ENCODE measurements at places on chromosomes 6 and 20.

GRCh38 chr6:43125119-43125518 is 46.0 kb upstream of the SRF start:
- no peak for DNase-seq

GRCh38 chr6:71289039-71289801 is 609 bp downstream of the OGFRL1 start:
- no peak for DNase-seq

- no peak for DNase-seq
Observed at GRCh38 chr6:150866991-150867501, 1.5 kb downstream of the MTHFD1L start.

DNA sequence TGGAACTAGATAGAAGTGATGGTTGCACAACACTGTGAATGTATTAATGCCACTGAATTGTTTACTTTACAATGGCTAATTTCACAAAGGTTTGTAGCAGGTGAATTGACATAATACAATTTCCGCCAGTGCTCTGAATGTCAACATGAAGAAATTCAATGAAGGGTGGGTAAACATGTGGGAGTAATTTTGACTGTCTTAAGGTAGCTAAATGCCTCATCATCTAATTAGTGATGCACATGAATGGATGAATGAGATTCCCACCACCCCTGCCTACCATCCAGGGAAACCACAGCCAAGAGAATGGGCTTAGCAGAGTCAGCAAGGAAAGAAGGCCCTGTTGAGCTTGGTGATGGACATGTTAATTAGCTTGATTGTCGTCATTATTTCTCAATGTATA is 275.3 kb downstream of the ALDH8A1 start:
- no peak for DNase-seq

DNA sequence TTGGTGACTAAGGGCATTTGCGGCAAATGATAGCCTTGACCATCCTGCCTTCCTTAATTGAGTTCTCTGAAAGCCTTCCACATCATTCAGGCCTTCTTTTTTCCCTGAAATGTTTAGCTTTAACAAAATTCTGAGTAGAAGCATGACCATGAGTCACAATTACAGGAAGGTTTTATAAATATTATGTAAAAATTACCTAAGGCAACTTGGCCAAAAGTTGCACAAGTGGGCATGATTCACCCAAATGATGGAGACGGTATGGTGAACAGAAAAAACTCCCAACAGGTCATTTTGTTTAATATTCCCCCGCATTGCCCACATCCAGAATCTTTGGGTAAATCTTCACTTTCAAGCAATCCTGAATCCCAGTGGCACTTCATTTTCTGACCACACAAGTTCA is 37.0 kb downstream of the MC3R start:
- DNase-seq = no peak

- no peak for DNase-seq
Observed at GRCh38 chr20:62269871-62270270, 31.6 kb downstream of the OSBPL2 start.

DNA sequence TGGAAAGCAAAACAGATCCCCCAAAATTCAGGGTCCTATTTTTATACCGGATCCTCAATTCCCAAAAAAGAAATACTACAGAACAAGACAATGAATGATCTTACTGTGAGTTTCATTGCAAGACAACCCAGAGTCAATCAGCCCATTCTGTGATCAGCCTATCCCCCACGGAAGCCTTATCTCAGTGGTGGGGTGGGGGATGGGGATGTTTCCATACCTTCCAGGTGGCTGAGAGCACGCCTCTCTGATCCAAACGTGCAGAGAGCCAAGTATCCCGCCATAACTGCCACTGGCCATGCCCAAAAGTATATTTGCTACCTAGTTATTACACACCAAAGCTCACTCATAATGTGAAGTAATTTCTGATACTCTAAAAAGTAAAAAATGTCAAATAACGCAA is 15.1 kb downstream of the WFDC2 start:
- no peak for DNase-seq

DNA sequence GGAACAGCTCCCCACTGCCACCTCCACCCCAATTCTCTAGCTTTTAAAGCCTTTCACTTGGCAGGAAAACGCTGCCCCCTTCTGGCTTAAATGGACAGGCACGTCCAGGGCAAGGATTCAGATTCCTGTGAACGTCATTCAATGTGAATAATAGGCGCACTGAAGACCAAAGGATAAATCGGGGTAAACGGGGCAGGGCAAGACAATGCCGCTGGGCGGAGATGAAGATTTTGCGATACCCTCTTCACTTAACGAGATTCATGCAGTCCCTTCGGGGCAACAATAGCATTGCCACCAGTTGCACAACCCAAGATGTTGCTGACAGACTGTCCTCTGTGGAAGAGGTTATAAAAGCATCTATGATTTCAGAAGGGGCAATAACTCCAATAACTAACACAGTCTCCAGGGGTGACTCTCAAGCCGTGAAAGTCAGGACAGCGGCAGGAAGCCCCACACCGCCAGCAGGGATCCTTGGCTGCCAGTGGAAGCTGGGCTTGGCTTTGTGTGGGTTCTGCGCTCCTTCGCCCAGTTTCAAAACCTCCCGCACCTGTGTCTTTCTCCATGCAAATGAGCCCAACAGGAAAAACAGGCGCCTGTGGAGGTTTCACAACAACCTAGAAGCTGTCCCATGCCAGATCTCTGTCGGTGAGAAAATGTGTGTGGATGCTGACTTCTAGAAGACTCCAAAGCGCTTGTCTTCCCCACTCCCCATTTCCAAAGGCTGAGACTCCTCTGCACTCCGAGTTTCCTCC is 291.8 kb downstream of the BMP7 start:
- DNase-seq = no peak

GRCh38 chr6:158475344-158476302 is 84.3 kb upstream of the TMEM181 start:
- no peak for DNase-seq

DNA sequence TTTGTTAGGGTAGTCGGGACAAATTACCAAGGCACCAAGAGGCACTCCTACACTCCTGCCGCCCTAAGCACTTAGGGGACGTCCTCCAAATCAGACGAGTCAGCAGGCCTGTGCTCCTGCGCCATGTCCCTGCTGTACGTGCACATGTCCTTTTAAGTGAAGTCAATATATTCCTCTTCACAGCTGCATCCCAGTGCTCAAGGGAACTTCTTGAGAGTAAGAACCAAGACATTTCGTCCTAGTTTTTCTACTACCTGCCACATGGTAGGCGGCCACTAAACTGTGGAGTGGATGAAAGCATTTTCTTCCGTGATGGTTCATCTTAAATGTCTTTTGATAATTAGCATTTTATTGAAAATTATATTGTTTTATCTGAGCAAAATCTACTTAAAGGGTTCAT is 100.7 kb downstream of the RPP40 start:
- DNase-seq = no peak
